Kidney glomerular epithelial cell (primary cell): ENCODE measurements at places on chromosomes 16 and 17.

GRCh38 chr17:6514371-6514770 is 42.0 kb downstream of the PITPNM3 start:
- DNase-seq = no peak

DNA sequence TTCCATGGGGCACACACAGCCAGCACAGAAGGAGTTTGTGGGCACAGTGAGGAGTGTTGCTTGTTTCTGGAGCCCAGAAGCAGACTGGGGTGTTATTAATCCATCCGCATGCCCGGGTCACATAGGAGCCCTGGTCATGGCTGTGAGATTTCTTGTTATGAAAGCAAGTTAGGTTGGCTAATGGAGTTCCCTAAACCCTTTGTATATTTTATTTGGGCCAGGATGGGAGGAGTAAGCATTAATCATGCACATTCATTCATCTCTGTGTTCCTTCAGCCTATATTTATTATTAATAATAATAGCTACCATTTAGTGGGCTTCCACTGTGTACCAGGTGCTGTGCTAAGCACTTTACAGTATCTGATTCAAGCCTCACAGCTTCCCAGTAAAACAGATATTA is 200.6 kb upstream of the CDH5 start:
- no peak for DNase-seq

GRCh38 chr17:700504-701094 is 14.0 kb downstream of the VPS53 start:
- peak; percentile 5 for DNase-seq

DNA sequence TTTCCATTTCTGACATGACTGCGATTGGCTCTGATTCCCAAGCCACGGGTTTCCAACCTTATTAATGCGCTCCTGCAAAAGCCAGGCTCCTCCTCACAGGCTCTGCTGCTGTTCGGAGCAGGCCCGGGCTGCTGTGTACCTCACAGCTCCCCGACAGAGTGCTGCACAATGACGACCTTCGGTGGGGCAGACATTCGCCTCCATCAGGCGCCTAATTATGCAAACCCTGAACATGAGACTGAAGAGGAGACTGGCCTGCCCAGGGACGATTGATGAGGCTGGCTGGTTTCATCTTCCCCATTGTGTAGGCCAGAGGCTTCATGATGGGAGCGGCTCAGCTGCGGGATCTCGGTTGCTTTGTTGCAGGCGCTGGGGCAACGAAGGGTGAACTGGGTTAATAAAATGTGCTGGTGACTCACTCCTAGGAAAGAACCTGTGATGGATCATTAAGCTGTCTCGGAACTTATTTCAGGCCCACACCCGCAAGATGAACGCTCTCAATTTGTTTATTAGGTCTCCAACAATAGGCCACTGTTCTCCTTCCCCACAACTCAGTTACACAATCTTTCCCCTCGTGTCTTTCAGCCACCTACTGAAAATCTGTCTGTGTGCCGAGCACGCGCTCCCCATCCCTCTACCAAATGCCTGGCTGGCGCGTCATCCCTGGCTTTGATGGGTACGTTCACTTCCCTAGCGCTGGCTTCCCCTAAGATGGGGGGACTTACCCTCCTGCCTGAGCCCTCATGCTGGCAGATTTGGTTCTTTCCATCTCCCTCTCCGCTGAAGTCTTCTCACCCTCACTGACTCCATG is 27.2 kb upstream of the TOB1 start:
- peak; percentile 96 for DNase-seq

DNA sequence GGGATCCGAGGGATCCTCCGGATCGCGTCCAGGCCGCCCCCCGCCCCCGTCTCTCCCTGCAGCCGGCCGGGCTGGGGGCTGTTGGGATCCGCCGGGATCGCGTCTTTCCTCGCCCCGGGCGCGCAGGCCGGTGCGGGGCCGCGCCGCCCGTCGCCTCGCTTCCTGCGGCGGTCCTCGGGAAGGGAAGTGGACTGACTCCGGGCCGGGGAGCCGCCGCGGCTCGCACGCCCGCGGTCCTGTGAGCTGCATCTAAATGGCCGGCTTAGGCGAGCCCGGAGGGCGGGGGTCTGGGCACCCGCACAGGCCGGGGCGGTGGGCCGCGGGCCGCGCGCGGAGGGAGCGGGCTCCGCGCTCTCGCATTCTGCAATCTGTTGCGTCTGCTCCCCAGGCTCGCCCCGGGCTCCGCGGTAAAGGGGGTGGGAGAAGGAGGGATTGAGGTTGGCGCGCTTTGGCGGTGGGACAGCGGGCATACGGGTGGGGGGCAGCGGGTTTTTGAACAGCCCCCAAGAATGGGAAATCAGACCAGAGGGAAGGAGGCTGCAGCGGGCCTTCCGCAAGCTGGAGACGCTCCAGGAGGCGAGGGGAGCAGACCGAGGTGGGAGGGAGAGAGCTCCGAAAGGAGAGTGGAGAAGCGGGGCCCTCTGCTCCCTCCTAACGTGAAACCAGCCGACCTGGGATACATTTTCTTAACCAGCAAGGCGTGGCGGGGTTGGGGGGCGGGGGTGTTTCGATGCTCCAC is 2.2 kb downstream of the TMEM132E start:
- DNase-seq = no peak

DNA sequence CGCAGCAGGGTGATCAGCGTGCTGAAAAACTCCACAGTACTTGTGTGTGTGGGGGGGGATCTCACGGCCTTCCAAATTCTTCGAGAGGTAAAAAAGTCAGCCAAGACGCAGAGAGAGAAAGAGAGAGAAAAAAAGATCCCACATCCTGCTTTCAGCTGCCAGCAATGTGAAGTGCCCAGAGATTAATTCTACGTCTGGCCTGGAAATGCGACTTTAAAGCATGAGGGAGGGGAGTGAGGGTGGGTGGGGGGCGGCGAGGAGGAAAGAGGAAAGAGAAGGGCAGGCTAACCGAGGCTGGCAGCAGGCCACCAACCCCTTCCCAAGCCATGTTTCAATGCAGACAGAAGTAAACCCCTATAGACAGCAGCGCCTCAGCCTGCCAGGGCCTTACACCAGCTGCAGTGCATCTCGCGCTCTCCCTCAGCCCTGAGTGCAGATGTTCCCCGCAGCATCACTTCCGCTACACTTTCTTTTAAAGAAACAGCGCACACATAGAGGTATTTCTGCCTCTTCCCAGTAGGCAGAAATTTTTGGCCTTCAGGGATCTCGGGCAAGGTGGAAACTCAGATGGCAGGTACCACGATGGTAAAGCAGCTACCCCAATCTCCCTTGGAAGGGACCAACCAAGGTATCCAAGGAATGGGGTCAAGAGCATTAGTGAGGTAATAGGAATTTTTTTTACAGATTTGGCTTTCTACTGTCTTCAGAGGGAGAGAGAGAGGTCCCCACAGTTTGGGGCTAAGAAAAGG is 87.8 kb downstream of the SMG6 start:
- no peak for DNase-seq

GRCh38 chr16:1297018-1297696 is 12.3 kb upstream of the UBE2I start:
- peak; percentile 83 for DNase-seq

DNA sequence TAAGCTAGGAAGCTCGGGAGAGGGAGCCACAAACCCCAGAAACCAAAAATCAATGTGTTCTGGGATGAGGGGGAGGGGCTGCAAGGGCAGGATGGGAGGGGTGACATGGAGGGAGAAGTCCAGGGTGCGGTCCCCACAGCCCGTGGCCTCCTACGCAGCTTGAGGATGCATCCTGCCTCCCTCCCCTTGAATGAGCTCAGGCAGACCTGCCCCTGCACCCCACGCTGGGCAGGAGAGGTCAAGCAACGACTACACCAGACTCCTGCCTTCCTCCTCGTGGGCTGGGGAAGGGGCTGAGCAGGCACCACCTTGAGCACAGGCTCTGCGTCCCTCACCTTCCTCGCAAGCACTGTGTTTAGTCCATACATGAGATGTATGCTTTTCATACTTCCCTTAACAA is 3.9 kb downstream of the ANKRD13B start:
- DNase-seq = no peak

DNA sequence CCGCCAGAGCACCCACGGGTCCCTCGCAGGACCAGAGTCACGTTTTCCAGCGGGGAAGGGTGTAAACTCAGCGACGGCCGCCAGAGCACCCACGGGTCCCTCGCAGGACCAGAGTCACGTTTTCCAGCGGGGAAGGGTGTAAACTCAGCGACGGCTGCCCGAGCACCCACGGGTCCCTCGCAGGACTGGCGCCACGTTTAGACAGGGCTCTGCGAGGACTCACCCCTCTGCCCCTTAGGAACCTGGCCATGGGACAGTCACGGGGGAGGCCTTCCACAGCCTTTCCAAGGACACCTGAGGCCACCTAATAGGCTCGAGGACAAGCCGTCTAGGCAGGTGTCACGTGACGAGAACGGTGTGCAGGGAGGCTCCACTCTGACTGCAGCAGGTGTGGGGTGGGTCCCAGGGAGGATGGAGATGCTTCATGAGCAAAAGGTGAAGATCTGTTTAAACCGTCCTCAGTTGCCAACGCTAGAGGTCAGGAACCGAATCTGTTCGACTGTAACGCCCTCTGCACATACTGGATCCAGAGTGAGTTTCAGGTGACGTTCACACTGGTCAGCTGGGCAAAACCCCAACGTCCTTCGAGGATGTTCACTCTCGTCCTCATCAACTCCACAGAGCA is 48.0 kb upstream of the METRNL start:
- DNase-seq = no peak

DNA sequence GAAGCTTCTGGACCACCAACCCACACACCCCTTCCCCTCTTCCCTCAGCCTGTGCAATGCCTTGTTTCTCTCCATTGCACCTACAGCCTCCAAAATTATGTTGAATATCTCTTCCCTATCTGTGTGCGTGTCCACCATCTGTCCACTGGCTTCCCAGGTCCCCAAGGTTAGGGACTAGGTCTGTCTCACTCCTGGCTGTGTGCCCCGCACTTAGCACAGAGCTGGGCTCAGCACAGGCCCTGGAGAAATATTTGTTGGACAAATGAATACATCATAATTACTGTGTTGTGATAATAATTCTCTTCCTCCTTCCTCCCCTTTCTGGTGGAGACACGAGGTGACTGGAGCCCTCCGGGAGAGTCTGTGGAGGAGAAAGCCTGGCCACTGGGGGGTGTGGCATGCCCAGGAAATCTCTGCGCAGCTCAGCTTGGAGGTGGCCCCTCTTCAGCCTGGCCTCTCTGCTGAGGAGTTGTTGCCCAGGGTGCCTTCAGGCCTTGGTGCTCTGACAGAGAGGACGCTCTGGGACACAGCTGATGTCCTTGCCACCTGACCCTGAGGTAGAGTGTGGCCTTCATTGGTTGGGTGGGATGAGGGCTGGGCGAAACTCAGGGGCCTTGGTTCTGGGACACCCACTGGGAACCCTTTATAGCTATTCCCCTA is 3.3 kb upstream of the BRD7 start:
- no peak for DNase-seq

DNA sequence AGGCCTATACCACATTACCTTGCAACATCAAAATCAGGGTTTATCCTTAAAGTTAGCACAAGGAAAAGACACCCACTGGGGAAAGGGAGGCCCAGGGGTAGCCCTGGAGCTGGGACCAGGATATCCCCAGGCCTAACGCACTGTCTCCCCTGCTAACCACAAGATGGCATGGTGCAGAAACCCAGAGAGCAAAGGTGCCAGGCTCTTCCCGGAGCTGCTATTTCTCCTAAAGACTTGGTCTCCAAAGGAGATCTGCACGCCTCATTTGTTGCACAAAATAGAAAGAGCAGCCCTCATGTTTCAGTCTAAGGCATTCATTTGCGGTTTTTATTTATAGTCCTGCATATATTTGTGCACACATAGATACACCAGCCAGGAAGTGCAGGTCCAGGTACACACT is 408.6 kb downstream of the SOX9 start:
- peak; percentile 21 for DNase-seq

GRCh38 chr16:67388191-67388590 is 5.1 kb downstream of the TPPP3 start:
- no peak for DNase-seq

DNA sequence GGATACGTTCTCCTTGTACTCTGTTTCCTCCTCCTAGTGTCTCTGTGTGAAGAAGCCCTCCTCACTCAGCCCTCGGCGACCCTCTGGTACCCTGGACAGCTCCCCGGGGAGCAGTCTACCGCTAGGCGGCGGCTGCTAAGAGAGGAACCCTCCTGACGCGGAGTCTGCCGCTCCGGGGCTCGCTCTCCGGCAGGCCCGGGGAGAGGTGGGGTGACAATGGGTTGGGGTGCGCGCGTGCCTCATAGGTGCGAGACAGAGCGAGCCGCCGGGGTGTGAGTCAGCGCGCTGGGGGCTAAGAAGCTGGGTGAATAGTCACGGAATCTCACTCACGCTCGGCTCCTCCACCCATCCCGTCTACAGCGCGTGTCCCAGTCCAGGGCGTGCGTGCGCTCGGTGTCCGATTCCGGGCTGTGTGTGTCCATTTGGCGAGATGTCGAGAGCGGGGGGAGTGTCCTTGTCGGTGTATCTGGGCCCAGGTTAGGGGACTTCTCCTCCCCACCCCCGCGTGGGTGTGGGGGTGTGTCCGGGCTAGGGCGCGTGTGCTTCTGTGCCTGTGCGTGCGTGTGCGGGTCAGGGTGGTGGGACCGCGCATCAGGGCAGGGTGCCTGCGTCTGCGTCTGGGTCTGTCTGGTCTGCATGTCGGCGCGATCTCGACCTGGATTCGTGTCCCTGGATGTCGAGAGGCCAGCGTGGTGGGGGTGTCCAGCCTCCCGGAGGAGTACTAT is 577 bp upstream of the HS3ST2 start:
- no peak for DNase-seq

DNA sequence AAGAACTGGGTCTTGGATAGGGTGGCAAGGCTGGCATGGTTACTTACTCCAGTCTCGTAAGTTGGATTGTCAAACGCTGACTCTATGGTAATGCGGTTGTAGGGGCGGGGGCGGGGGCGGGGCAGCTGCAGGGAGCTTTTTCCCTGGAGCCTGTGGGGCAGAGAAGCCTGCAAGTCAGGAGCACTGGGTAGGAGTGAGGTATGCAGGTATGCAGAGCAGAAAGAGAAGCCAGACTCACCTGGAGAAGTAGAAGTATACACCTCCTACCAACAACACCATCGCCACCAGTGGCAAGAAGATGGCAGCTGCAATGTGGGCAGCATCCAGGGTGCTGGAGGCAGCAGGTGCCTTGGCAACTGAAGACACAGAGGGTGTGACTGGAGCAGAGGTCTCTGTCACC is 4.8 kb upstream of the PHF12 start:
- no peak for DNase-seq

- no peak for DNase-seq
Observed at GRCh38 chr17:48751172-48751571, 22.6 kb upstream of the HOXB13 start.

DNA sequence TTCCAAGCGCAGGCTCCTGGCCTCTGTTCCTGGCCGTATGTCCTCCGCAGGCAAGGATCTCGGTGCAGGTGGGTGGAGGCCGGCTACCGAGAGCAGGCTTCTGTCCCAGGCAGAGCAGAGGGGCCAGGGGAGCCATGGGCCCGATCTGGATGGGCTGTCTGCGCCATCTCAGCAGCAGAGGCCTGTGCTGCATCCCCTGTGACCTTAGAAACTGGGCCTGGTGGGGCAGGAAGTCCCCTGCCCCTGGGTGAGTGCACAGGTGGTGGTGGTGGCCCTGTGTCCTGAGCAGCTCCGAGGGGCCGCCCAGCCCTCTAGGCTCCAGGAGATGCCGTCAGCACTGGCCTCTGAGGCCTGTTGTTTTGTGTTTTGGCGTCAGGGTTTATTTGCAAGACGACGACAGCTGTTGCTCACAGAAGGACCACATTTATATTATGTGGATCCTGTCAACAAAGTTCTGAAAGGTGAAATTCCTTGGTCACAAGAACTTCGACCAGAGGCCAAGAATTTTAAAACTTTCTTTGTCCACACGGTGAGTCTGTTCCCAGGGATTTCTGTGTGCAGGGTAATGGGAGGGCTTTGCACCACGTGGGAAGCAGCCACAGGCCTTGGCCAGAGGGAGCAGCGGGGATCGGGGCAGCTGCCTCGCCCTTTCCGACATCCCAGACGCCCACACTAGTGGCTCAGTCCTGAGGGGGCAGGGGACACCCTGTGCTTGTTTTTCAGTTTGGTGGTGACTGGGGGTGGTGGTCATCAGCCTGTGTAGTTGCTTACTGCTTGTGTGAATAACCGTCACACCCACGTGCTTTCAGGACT is 59.1 kb downstream of the PDPK1 start:
- no peak for DNase-seq
